ENCODE measurements at places on chromosomes 5 and 9.
A peak's percentile ranks its signal among the peaks of the same experiment; 100 is the strongest.

DNA sequence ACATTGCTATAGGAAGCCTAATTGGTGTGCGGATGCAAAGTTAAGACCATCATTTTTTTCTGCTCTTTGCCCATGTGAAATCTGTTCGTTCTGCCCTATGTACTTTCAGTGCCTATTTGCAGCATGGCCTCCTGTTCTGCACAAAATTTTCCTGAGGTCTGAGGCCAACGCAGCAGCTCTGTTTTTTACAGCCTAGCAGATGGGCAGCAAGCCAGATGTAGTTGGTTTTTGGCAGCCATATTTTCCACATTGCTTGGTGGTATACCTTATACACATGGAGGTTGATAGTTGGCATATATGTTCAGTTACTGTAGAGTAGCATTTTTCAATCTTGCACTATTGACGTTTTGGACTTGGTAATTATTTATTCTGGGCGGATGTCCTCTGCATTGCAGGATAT is 133.5 kb upstream of the MRPS30 start:
- DNase-seq = no peak

DNA sequence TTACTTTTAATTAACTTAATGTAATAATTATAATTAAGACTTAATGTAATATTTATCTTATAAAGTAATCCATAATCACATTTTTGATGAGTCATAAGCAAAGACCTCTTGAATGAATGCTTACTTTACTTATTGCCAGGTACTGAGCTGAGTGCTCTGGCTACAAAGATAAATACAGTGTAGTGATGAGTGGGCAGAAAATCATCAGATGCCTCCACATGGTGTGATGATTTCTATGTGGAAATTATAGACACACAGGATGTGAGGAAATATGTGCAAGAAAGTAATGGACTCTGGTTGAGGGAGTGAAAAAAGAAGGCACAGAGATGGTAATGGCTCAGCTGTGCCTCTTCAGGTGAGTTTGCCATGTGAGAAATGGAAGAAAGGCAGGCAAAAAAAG is 422.6 kb upstream of the CD180 start:
- DNase-seq = no peak

- no peak for DNase-seq
Observed at GRCh38 chr9:27561685-27562084, 11.6 kb downstream of the C9orf72 start.

GRCh38 chr5:23332650-23333251 is 174.7 kb upstream of the PRDM9 start:
- no peak for DNase-seq

DNA sequence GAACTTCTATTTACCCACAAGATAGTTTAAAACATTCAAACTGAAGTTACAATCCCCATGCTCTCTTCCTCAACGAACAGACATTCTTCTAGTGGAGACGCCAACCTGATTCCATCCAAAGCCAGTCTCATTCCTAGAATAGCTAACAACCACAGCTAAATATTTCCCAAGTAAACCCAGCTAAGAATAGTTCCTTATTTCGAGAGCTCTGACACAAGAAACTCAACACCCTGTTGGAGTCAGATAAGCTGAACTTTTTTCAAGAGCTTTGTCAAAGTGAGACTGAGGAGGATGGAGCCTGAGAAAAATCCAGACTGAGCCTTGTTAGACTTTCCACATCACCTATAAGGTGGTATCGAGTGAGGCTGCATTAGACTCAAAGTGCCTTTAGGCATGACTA is 56.7 kb upstream of the RPS23 start:
- peak; percentile 97 for DNase-seq

DNA sequence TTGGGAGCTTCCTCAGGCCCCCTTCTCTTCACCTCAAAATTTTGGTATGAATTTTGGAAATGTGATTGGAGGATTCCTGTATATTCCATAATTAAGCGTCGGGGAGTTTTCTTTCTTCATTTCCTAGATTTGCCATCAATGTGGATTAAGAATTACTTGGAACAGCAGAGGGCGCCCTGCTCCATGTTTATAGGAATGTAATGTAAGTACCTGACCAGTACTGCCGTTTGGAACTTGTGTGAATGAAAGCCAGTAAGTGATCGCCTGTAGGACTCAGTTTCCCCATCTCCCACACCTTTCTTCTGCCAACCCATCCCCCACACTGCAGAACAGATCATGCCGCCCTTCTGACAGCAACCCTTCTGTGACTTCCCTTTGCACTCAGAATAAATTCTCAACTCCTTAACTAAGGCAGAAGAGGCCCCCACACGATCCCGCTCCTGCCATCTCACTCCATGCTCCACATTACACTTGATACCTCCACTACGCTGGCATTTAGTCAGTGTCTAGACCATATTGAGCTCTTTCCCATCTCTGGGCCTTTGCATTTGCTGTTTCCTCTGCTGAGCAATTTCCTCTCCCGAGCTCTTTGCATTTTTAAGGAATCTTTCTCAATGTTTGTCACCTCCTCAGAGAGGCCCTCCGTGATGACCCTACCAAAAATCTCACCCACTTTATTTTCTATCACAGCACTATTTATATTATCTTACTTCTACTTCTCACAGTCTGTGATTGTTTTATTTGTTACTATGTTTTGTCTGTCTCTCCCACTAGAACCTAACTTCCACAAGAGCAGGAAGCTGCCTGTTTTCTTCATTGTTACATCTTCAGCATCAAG is 79.5 kb upstream of the HTR4 start:
- peak; percentile 73 for DNase-seq

GRCh38 chr9:3125602-3126405 is 281.9 kb upstream of the PUM3 start:
- peak; percentile 16 for DNase-seq

DNA sequence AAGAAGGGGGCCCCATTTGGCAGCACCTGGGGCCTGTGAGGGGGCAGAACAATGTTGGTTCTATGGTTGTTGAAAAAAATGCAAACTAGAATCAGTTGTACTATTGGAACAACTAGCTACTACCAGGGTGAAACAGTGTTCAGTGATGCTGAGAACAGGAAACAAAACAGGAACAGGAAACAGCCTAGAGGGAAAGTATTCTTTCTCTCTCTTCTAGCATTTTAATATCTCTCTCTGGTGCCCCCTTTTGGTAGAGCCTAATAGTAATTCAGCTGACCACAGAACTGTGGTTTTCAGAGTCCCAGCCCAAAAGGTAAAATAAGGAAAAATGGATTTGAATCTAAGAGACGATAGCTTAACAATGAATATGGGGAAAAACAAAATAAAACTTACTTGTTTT is 138.0 kb upstream of the KCNN2 start:
- DNase-seq = peak; percentile 18

- no peak for DNase-seq
Observed at GRCh38 chr5:179290681-179291540, 54.4 kb downstream of the ADAMTS2 start.

GRCh38 chr9:99231711-99232110 is 9.6 kb downstream of the SEC61B start:
- peak; percentile 8 for DNase-seq

- peak; percentile 18 for DNase-seq
Observed at GRCh38 chr5:124342584-124342983, 403.9 kb downstream of the ZNF608 start.

DNA sequence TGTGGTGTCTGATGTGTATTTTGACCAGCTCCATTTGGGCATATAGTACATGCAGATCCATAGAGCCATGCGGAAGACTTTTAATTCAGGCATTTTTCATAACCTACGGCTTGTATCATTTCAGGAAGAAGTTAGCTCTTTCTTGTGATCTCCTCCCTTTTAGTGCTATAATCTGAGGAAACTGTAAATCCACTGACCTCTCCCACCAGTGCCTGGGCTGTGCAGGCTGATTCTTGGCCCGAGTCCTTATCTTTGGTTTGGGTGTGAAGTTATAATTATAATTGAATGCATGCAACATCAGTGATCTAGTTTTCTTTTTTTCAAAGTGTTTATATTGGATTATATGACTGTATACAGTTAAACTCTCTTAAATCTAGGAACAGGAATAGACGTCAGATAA is 247.9 kb downstream of the PCSK5 start:
- DNase-seq = no peak

GRCh38 chr5:136020383-136021015 is 8.3 kb upstream of the TGFBI start:
- DNase-seq = peak; percentile 98

DNA sequence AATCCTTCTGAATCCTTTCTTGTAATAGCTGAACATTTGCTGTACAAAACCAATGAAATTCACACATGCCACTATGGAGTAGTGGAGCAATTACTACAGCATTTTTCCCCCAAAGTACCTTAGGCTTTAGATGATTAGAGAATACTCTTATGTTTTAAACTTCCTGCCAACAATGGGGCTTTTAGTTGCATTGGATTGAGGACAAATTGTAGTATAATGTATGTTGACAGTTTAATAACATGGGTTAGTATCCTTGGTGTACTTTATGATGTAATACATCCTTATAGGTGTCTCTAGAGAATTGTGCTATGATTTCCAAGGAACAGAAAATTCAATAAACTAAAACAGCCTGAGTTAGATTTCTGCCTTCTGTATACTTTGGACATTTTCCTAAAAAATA is 422.7 kb upstream of the GRAMD2B start:
- no peak for DNase-seq

GRCh38 chr5:54761213-54761701 is 224.1 kb downstream of the ESM1 start:
- peak; percentile 94 for DNase-seq

DNA sequence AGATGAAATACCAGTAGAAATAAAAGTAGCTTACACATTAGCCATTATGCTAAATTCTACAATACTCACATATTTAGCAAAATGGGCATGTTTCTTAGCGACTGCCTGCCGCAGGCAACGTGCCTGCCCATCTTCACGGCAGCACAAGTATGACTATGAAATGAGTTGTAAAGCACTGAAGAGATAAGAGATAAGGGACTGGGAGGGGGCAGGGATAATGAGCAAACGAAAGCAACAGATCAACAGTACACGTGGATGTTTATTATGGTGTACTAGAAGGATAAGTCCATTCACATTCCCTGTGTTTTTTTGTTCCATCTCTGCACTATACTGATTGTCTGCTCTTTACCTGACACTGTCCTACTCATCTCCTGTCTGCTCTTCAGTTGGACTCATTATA is 44.1 kb upstream of the KCNN2 start:
- DNase-seq = peak; percentile 43

DNA sequence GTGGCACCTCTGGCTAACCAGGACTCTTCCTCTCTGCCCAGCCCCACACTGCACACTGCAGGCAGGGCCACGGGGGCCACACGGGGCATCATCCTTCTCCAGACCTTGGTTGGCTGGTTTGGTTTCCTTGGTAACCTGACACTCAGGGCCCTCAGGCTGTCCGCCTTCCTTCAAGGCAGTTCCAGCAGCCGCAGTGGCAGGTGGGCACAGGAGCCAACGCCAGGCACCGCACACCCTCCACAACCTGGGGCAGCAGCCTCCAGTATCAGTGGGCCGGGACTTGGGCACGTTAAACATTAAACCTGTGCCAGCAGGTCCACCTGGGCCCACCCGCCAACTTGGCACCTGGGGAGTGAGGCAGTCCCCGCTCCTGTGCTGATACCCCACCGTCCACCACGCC is 1.9 kb downstream of the NPDC1 start:
- no peak for DNase-seq

GRCh38 chr9:14300040-14300439 is 13.9 kb downstream of the NFIB start:
- no peak for DNase-seq

- no peak for DNase-seq
Observed at GRCh38 chr5:108312258-108312657, 69.6 kb downstream of the FBXL17 start.

DNA sequence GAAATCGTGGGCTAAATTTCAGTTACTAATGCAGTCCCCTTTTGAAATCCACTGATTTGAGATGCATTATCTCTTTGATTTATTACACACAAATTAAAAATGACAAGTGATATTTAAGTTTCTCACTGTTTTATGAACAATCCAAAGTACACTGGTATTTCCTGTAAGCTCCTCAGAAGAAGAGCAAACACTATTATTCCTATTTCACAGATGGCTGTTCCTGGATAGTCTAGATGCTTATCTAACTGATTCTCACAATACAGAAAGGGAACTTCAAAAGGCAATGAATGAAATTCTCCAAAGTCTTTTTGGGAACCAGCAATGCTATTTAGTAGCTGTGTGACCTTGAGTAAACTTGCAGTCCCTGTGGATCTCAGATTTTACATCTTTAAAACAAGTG is 404.7 kb upstream of the DAB2 start:
- no peak for DNase-seq

GRCh38 chr5:102998224-102998623 is 121.7 kb downstream of the GIN1 start:
- peak; percentile 23 for DNase-seq

DNA sequence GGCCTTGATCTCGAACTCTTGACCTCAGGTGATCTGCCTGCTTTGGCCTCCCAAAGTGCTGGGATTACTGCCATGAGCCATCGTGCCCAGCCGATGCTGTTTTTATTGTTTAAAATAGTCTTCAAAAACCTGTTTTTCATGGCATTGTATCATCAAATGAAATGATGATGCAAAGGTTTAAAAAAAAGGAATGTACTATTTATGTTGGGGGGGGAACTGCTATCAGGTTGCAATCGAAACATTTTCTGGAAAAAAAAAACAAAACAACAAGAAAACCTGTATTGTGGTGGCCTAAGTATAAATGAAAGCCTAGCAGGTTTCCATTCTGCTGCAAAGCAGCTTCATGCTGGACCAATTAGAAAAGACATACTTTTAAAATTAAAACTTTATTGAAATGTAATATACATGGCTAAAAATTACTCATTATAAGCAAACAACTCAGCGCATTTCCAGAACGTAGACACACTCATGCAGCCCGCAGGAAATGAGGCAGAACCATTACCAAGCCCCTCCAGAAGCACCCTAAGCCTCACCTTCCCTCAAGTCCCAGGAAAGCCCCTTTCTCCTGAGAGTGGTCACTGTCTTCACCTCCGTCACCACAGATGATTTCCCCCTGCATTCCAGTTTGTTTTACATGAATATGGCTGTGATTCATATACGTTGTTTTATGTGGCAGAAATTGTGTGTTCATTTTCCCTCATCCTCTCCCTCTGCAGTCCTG is 19.0 kb downstream of the GPR107 start:
- peak; percentile 40 for DNase-seq

DNA sequence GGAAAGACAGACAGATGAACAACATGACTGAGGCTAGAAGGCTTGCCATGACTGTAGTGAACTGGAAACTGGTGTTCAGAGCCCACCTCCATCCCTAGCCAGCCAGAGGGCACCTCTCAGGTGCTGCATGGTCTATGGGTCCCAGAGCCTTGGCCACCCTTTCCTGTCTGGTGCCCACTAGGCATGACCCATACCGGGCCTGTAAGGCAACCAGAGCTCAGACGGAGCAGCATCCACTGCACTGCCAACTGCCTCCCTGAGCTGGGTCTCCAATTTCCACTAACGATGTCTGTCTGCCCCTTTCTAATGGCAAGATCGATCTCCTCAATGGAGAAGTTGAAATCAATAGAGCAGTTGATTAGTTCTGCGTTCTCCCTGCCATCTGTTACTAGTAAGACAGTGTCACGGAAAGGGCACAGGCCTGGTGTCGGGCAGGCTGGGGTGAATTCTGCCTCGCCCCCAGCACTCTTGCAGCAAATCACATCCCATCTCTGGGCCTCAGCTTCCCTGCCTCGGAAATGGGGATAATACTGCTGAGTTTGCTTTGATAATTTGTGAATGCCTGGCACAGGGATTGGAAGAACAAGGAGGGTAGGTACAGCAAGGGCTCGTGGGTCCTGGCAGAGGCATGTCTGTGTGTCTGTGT is 172.3 kb upstream of the MVB12B start:
- DNase-seq = no peak
